ENCODE measurements at places on chromosomes 13 and 19. TPM values are rescaled to one million over a fixed set of nuclear protein-coding genes. Genes with fewer than 3 reads are reported as not detected.

DNA sequence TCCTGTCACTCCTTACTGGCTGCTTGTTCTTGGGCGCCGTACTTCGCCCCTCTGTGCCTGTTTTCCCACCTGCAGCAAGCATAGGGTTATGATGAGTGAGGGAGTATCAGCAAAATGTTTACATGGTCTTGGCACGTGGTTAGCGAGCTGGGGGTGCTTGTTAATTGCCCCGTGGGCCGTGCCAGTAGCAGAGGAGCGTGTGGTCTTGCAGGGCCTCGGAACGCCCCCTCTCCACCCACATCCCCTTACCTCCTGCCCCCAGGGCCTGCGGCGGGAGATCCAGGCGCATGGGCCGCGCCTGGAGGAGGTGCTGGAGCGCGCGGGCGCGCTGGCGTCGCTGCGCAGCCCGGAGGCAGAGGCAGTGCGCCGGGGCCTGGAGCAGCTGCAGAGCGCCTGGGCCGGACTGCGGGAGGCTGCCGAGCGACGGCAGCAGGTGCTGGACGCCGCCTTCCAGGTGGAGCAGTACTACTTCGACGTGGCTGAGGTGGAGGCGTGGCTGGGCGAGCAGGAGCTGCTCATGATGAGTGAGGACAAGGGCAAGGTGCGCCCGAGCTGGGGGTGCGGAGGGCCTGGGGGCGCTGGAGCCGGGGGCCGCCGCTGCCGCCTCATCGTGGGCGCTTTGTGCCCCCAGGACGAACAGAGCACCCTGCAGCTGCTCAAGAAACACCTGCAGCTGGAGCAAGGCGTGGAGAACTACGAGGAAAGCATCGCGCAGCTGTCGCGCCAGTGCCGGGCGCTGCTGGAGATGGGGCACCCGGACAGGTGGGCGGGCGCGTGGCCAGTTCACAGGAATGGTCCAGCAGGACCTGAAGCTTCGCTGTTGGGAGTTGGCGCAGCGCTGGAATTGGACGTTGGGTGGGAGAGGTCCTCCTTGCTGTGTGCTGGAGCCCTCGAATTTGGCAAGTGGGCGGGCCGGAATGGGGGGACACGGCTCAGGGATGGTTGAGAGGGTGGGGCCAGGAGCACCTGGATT, 22.5 kb upstream of the SHKBP1 start:
- no peak for DNase-seq
- no peaks in the 10 kb centered on the region for H3K36me3 ChIP-seq
- H3K4me3 ChIP-seq = no peak overlapping the region
- no peak overlapping the region for H3K27ac ChIP-seq
- H3K27me3 ChIP-seq = peaks cover 45% of the 10 kb centered on the region

CEACAM6 gene
- not detected for total RNA-seq

GRCh38 chr19:35729763-35730162, 12.0 kb downstream of the KMT2B start:
- DNase-seq = no peak
- no peaks in the 10 kb centered on the region for H3K27me3 ChIP-seq
- peaks cover 94% of the 10 kb centered on the region for H3K36me3 ChIP-seq
- H3K4me3 ChIP-seq = no peak overlapping the region
- H3K27ac ChIP-seq = no peak overlapping the region

GRCh38 chr19:15779756-15780476, 7.5 kb upstream of the OR10H5 start:
- no peaks in the 10 kb centered on the region for H3K36me3 ChIP-seq
- peaks cover 10% of the 10 kb centered on the region for H3K27me3 ChIP-seq
- no peak overlapping the region for H3K27ac ChIP-seq
- no peak for DNase-seq
- no peak overlapping the region for H3K4me3 ChIP-seq

GRCh38 chr19:15293781-15294491, 38.4 kb downstream of the BRD4 start:
- no peaks in the 10 kb centered on the region for H3K27me3 ChIP-seq
- H3K36me3 ChIP-seq = peaks cover 20% of the 10 kb centered on the region
- H3K4me1 ChIP-seq = peaks cover 95% of the 10 kb centered on the region
- no peak for DNase-seq

- H3K27ac ChIP-seq = no peak overlapping the region
- H3K27me3 ChIP-seq = no peaks in the 10 kb centered on the region
- H3K36me3 ChIP-seq = no peaks in the 10 kb centered on the region
Measured at GRCh38 chr13:75754936-75755335, 118.8 kb downstream of the LMO7 start.

DNA sequence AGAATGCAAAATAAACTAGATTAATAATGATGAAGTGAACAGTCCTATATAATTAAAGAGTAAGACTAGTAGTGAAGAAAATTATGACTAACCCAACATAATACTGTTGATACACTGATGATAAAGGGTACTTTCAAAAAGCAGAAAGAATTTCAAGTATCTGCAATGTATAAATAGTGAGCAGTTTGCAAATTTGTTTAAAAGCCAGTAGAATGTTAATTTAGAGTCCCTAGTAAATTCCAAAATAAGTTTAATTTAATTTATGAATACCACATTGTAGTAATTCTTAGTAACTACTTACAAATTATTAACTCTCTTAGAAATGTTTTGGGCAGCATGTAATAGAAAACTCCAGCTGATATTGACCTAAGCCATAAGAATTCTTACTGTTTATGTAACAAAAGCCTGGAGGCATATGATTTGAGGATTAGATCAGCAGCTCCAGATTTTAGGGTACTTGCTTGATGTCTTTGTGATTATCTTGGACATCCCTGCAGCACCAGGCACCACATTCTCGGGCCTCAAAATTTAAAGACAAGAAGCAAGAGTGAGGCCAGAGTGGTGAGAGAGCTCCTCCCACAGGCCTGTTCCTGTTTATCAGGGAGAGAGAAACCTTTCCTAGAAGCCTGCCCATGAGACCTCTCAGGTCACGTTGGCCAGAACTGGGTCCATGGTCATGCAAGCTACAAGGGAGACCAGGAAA, 67.6 kb upstream of the TDRD3 start:
- H3K27ac ChIP-seq = no peak overlapping the region
- no peak for DNase-seq
- no peak overlapping the region for H3K4me3 ChIP-seq

Data from CD4-positive, alpha-beta T cell (primary cell).